ENCODE measurements at places on chromosomes 11 and 22.

GRCh38 chr11:64754919-64755662 lies 4.7 kb downstream of the PYGM start:
- no peak for DNase-seq

DNA sequence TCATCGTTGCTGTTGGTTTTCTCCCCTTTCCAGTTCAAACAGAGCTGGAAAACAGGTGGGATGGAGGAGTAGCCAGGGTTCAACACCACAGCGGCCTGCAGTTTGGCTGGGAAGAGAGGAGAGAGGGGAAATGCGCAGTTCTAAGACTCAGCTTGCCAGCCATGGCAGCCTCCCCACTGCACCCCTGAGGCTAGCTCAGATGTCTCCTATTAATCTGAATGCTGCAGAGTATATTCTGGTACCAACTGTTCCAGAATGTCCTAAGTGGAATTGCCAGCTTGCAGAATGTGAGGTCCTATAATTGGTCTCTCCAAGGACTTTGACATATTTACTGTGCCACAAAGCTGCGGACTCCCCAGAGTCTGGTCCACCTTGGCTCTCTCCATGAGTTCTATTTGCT lies 32.0 kb downstream of the NEFH start:
- no peak for DNase-seq

DNA sequence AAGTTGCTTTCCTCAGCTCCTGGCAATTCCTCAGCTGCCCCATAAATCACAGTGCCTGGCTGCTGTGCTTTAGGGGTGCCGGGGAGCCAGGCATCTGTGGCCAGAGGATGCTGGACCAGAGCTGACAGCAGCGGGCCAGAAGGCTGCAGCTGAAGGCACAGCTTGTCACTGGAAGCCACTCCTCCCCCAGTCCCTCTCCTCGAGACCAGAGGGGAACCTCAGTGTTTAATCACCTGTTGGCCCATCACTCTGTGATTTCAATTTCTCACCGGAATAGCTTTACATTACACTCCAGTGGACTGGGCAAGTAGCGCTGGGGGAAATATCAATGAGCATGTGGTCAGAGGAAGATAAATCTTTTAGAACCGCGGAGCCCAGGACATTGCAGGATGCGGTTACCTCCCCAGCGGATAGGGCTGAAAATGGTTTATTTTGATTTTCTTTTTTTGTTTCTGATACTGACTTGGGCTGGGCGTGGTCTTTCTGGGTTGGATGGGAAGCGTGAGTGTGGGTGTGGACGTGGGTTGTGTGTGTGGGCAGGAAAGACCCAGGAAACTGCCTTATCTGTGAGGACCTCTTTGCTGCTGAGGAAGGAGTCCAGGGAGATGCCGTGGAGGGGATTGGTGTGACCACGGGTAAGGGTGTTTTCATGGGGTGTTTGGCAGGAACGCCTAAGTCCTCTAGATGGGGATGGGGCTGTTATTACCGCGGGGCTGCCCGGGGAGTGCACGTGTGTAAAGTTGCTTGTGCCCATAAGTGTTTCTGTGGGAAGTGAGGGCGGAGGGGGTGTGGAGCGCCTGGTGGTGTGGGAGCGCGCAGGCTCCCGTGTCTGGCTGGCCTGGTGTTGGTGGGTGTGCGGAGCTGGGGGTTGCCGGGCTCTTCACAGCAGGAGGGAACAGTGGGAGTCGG lies 4.0 kb downstream of the DAGLA start:
- DNase-seq = peak; percentile 41

DNA sequence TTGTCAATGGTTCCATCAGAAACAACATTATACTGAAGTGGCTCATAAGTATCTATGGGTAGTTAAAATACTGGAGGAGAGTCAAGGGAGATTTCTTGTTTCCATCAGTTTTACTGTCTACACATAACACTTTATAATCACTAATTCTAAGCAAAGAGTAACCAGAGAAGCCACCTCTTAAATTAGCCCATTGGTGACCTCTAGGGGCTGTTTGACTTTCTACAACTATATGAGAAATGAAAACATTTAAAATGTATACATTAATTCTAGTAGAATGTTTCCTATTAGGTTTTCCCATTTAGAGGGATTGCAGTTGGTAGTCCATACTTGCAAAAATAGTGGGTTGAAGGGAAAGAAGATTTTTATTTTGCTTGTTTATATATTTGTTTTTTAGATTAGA lies 504.3 kb downstream of the FAM181B start:
- peak; percentile 24 for DNase-seq

- peak; percentile 74 for DNase-seq
Observed at GRCh38 chr22:24938741-24939341, 7.7 kb downstream of the LHFPL7 start.

GRCh38 chr11:87125257-87125656 lies 87.5 kb downstream of the TMEM135 start:
- no peak for DNase-seq

DNA sequence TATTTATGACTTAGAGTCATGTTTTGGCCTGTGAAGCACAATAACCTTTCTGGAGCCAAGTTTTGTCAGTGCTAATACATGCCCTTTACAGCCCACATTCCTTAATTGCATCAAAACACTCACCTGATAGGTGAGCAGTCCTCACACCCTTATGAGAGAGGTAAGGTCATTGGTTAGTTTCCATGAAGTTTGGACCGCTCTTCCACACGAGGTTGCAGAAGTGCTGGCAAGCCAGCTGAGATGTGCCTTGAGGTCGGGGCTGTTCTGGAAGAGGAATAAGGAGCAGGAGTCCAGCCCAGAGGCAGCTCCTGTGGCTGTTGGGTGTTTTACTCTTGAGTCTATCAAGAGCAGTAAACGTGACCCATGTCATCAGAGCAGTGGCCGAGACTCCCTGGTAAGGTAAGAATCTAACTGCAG lies 76.3 kb downstream of the CYB5R2 start:
- DNase-seq = no peak

DNA sequence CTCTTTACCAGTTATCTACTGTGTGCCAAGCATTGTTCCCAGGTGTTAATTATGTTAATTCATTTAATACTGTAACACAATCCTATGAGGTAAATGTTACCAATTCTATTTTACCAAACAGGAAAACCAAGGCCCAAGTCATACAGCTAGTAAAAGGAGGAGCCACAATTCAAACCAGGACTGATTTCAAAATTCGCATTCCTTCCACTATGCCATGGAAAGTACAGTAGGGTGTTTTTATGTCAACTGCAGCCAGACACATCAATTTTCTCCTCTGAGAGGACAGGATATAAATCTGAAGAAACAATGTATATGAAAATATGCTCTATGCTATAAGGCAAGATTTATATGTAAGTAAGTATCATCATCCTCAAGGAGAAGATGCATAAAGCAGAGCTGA lies 104.3 kb downstream of the RPL27A start:
- DNase-seq = no peak

DNA sequence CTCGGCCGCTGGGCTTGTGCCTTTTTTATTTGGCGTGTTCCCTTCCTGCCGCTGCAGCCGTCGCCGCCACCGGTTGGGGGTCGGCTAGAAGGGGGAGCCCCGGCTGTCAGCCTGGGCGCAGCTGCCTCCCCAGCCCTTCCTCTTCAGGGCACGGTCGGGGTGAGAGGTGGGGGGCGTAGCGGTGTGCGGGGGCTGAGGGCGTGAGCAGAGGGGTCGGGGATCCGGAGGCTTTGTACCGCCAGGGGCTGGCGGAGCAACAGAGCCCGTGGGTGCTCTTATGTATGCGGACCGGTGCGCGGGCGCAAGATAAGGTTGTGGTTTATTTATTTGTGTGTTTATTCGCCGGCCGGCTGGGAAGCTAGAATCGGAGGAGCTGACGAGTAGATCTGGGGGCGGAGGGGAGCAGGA lies 477 bp downstream of the ZBTB16 start:
- no peak for DNase-seq

GRCh38 chr22:48244388-48245195 lies 1482.1 kb downstream of the TBC1D22A start:
- DNase-seq = no peak

DNA sequence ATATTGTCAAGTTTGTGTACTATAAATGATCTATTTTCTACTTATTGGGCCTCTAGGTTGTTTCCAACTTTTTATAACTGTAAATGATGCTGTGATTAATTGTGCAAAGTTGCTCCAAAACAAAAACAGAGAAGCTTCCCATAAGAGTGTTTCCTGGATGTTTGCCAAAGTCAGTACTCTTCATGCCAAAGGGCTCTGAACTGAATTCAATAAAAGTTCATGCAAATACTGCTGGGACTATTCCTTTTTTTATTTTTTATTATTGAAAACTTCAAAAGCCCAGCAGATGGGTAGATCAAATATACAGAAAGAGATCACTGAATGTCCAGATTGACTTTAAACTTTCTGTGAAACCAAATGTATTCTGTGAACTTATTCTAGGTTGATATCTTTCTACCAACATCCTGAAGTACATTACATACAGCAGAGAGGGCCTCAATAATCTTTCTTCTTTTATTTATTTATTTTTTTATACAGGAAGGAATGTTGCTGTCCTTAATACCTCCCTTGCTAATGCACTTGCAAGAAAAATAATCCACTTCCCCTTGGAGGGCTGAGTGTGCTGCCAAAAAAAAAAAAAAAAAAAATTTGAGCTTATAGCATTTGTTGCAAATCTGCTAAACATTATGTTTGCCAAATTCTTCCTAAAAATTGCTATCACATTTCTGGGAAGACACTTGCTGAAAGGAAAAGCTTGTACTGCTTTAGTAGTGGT lies 53.0 kb downstream of the CTSC start:
- DNase-seq = no peak

GRCh38 chr11:32830413-32830738 lies 649 bp downstream of the PRRG4 start:
- DNase-seq = no peak

DNA sequence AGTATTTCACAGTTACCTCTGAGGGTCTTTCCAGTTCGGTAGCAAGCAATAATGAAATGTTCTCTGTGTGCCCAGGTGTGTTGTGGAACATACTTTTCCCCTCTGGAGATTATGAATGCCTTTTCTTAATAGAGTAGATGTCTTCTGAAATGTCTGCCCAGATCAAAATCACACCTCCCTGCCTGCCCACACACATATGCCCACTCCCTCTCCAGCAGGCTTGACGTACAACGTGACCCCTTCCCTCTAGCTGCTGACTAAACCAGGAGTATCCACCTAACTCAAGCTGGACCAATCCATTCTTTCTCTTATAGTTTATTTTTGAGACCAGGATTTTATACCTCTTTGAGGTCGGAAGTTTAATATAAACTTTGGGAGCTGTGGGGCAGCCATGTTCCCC lies 48.7 kb downstream of the ME3 start:
- DNase-seq = no peak

- no peak for DNase-seq
Observed at GRCh38 chr11:75323609-75324008, 27.9 kb downstream of the ARRB1 start.

DNA sequence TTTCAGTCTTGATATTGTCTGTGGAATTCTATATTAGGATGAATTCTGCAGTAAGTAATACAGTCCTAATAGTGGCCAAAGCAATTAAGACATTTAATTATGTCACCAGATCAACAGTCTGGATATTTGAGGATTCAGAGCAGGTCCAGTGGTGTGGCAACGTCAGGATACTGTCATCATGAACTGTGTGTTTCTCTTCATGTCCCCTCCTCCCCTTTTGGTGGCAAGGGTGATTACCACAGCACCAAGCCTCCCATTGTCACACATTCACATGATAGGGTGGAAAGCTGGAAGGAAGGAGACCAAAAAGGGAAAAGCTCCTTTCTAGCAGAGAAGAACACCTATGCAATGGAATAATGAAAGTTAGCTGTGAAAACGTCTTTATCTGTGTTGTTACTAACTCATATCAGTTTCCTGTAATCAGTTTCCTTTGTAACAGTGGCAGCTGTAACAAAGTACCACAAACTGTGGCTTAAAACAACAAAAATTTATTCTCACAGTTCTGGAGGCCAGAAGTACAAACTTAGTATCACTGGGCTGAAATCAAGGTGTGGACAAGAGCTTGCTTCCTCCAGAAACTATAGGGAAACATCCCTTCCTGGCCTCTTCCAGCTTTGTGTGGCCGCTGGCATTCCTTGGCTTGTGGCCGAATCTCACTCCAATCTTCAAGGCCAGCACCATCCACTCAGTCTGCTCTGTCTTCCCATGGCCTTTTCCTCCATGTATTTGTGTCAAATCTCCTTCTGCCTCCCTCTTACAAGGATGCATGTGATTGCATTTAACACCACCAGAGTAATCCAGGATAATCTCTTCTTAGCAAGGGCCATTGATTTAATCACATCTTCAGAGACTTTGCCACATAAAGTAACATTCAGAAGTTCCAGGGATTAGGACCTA lies 6.5 kb upstream of the RBM14 start:
- no peak for DNase-seq

- DNase-seq = no peak
Observed at GRCh38 chr11:98300719-98301118, 720.0 kb upstream of the CNTN5 start.
